ENCODE measurements at places on chromosomes 5 and 9.

- peak; percentile 43 for DNase-seq
Measured at GRCh38 chr9:131840220-131840619, 100.3 kb upstream of the RAPGEF1 start.

DNA sequence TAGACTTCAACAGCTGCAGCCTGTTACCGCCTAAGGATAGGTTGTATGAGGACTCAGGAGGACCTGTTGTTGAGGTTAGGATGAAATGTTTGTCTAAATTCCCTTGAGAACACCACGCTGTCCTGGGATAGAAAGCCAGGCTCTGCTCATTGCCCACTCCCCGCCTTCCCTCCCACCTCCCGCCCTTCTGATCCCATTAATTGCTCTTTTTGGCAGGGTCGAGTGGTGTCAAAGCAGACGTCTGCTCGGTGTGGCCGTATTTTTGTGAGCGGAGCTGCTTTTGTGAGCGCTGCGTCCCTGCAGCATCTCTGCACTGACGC lies 62.3 kb downstream of the SPATA31C2 start:
- no peak for DNase-seq

- no peak for DNase-seq
Measured at GRCh38 chr5:112535356-112535755, 116.3 kb upstream of the EPB41L4A start.

DNA sequence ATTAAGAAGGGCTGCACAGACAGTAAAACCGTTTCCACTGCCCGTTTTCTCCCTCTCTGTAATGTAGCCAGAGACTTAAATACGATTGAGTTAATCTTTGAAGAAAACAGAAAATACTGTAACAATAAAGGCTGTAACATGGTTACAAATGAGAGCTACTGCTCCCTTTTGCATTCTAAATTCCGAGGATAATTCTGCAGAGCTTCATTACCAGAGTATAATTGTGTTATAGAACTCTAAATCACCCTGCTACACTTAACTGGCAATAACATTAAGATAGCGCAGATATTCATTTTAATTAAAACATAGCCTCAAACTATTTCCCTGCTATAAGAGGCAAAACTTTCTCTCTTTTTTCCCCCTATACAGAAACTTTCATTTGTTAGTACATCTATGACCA lies 283.7 kb upstream of the BRINP1 start:
- DNase-seq: no peak

DNA sequence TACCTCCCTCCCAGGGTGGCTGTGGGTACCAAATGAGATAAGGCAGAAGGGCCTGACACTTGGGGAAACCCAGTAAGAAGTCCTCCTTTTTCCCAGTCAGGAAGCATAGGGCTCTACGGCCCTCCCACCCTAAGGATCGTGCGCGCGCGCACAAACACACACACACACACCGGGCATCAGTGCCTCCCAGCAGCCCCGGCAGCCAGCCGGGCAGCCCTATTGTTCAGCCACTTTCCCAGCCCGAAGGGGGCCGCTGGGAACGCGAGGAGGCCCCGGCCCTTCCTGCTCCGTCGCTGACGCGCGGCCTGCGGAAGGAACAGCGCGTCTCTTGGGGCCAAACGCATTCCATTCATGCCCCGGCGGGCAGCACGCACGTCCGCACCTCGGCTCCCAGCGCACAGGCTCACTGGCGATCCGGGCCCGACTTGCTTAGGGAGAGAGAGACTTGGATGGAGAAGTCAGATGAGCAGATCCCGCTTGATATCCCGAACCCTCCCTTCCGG lies 22.6 kb downstream of the DUSP1 start:
- DNase-seq: no peak

DNA sequence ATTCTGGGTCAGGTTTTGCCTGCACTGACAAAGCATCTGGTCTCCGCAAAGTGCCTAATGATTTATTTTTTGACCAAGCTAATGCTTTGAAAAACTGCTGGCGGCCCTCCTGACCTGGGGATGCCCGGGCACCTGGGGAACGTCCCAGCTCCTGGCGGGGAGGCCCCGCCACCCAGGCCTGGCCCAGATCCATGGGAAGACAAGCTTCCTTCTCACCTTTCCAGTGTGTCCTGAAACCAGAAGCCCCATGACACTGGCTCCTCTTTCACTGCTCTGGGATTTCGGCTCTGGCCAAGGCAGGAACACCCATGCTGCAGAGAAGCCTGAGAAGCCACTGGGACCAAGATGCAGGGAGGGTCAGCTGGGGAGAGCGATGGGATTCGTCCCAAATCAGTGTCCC lies 144.1 kb downstream of the SEC61B start:
- DNase-seq: no peak

DNA sequence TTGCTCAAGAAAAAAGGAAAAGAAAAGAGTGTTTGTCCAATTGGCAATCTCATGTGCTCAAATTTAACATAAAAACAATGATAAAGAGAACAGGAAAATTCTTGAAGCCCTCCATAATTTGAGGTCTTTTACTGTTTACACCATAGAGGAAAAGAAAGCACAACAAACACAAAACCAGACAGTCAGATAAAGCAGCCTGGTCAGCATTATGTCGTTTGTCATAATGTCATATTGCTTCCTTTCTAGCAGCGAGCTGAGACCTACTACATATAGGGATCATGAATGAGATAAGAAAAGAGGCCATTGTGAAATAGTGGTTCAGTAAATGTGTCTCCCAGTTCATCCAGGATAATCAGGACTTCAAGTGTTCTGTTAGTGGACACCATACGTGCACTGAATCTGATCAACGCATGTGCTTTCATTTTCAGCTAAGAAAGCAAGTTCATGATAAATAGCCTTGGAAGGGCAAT lies 64.7 kb upstream of the SELENOP start:
- no peak for DNase-seq

DNA sequence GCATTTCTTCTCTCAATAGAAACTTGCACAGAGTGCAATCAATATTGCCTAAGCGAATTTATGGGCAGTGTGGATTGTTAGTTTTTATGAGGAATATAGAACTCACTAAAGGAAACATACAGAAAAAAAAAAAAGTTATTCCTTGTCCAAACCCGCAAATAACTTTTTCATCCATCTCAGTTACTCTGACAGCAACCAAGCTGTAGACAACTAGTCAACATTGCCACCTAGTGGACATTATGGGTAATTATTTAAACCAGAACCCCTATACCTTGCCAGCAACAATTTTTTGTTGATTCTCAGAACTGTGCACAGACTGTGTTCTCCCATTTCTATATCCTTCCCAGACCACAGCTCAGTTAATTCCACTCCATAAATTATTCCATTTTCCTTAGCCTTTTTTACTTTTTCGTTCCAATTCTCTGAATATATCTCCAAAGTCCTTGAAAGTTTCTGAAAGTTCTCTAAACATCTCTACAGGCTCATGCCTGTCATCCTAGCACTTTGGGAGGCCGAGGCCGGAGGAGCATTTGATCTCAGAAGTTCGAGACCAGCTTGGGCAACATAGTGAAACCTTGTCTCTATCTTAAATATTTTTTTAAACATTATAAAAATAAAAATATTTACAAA lies 2.6 kb upstream of the AFAP1L1 start:
- no peak for DNase-seq

DNA sequence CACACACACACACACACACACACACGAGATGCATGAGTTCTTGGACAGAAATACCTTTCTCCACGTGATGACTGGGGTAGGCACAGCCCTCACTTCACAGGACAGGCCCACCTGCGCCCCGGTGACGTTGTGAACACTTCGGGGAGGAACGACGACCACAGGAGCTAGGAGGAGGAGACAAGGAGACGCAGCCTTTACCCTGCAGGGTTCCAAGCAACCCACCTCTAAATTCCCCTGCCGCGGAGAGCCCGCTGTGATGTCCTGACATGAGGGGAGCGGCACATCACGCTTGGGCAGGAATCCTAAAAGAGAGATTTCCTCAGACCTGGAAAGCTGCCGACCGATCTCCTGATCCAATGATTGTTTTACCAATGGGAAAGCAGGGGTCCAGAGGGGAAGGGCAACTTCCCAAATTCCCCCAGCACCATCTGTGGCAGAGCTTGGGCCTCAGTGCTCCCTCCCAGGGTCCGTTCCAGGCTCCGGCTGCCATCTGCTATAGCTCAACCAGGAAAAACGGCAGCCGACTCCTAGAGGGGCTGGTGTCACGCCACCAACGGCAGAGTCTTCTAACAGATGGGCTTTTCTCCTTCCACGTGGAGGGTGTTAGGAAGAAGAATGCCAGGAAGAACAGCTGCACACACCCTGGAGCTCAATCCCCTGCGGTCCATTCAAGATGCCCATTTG lies 10.1 kb downstream of the IGFBPL1 start:
- no peak for DNase-seq

- DNase-seq: no peak
Measured at GRCh38 chr9:38026021-38026809, 42.8 kb downstream of the SHB start.

- no peak for DNase-seq
Measured at GRCh38 chr9:91247278-91247677, 114.4 kb downstream of the AUH start.

DNA sequence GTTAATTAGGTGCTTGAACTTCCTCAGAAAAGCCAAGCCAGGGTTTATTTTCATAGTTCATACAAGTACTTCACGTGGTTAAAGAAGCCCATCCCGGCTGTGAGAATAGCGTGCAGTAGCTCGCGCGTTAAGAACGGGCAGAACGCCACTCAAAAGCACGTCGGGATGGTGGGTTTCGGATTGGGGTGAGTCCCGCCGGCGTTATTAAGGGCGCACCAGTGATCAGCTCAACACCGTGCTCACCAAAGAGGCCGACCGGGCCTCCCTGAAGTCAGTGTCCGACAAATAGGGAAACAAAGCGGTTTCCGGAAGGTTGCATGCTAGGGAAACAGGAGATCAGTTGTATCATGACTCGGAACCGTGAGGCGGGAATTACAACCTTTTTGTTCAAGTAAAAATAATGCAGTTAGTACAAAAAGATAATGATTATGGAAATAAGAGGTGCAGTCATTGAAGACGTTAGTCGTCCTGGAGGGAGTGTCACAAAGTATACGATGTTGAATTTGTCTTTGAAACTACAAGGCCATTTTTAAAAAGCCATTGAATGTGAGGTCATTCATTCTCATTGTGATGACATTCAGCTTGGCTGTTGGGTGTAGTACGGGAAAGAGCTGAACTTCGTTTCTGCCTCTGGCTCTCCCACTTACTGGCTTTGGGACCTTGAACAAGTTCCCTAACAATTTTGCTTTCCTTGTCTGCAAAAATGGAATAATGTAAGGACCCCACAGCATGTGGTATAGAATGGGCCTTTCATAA lies 992 bp downstream of the SETD9 start:
- no peak for DNase-seq

GRCh38 chr5:159552751-159553150 lies 222.5 kb upstream of the IL12B start:
- no peak for DNase-seq

GRCh38 chr5:72842816-72843215 lies 26.4 kb downstream of the TNPO1 start:
- DNase-seq: peak; percentile 32

GRCh38 chr9:132372177-132373095 lies 17.6 kb upstream of the SETX start:
- DNase-seq: no peak

DNA sequence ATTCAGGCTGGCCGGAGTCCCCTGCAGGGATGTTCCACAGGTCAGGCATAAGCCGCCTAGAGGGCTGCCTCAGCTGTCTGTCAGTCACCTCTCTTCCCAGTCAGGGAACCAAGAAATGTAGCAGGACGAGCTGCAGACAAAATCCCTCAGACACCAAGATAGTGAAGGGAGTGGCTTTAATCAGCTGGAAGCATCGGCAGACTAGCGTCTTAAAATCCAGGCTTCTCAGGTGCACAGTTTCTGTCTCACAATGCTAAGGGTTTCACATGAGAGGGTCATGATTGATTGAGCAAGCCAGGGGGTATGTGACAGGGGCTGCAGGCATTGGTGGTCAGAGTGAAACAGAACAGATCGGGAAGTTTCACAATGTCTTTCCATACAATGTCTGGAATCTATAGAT lies 247.2 kb downstream of the CDH10 start:
- DNase-seq: no peak

DNA sequence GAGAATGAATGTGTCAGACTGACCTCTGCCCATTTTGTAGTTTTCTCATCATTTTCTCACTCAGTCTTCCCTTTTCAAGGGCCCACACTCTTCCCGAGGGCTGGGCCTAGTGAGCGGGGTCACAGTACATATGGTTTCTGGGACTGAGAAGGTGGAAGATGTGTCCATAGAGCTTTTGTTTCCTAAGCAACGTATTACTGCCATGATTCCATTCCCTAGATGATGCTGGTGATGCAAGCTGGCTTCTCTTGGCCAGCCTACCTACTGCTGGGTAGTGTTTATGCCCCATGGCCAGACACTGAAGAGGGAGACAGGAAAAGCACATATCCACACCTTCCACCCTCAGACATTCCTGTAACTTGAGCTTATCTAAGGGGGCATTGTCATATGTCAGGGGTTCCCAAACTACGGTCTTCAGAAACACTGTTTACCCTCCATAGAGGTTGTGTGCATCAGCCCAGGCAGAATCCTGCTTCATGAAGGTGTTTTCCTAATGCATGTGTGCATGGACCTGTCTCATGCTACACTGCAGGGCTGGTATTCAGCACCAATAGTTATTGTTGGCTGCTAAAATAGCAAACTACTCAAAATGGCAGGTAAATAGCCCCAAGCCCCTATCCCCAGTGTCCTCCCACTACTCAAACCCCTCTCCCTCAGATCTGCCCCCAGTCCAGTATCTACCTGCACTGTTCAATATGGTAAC lies 9.5 kb downstream of the IRF1 start:
- peak; percentile 19 for DNase-seq

GRCh38 chr5:75384218-75384617 lies 47.2 kb downstream of the HMGCR start:
- no peak for DNase-seq

DNA sequence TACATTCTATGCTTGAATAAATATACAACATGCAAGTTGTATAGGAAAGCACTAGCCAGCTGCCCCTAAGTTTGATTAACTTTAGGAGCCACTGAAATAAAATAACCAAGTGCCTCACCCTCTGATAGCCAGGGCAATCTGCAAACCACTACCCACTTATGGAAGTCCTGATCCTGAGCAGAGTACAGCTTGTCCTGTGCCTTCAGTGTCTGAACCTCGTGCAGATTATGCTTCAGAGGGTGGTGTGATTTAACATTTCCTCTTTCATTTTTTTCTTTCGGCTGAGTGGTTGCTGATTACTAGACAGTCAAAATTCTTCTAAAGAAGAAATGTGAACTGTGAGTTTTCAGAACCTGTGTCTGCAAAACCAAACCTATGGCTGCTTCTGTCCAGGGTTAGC lies 327.7 kb downstream of the PIK3R1 start:
- DNase-seq: no peak

GRCh38 chr5:1777281-1778137 lies 22.1 kb downstream of the MRPL36 start:
- DNase-seq: peak; percentile 4
